GM23248 (cell line): ENCODE measurements at places on chromosomes 4 and X.

- no peak for DNase-seq
These were observed 221.5 kb upstream of the NDST4 start for GRCh38 chr4:115334736-115335411.

- no peak for DNase-seq
These were observed 1353.8 kb downstream of the C4orf33 start for GRCh38 chr4:130449741-130450140.

DNA sequence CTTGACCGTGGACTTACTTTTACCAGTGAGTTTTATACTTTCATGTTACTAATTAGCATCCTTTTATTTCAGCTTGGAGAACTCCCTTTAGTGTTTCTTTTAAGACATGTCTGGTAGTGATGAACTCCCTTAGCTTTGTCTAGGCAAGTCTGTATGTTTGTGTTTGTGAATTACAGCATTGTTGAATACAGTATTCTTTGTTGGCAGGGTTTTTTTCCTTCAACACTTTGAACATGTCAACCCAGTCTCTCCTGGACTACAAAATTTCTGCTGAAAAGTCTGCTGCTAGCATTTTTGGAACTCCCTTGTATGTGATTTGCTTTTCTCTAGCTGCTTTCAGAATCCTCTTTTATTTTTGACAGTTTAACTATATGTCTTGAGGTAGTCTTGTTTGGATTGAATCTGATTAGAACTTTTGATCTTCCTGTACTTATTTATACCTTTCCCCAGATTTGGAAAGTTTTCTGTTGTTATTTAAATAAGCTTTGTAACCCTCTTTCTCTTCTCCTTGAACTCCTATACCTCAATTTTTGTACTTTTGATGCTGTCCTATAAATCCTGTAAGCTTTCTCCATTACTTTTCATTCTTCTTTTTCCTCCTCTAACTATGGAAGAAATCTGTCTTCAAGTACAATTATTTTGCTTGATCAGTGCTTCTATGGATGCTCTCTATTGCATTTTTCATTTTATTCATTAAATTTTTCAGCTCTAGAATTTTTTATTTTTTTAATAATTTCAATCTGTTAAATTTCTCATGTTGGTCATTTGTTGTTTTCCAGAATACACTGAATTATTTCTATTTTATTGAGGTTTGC, 14.1 kb downstream of the PAPSS1 start:
- no peak for DNase-seq

GRCh38 chrX:109760209-109760921, 27.3 kb upstream of the ACSL4 start:
- no peak for DNase-seq

DNA sequence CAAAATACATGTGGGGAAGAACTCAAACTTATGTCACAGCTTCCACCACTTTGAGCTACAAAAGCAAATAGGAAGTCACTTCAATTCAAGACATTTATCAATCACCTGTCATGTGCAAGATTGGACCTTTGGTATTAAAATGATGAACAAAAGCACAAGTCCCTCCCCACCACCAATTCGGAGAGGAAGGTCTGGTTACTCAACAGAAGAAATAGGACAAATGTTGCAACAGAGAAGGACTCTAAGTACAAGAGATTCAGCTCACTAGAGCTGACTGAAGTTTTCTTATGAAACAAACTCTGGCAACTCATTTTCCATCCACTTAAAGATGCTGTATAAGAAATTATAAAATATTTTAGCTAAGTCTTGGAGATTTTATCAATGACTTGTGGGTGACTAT, 16.0 kb upstream of the MMRN1 start:
- peak; percentile 3 for DNase-seq

DNA sequence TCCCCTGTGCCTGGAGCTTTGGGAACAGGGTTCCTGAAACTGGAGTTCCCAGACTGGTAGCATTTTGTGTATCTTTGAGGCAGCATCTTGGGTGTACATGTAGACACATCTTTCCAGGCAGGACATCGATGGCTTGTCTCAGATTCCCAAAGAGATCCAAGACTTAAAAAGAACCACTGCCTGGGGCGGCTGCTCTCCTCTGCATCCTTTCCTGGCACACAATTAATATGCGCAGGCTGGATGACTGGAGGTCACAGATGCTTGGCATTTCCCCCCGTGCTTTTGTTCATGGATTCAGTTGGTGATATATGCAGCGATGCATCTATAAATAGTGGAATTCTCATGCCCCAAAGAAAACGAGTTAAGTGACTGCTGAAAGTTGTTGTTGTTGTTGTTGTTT, 80.5 kb downstream of the CLDN34 start:
- DNase-seq, result peak; percentile 14

- no peak for DNase-seq
These were observed 200.3 kb upstream of the BCOR start for GRCh38 chrX:40298069-40298468.

GRCh38 chr4:123825596-123826291, 429.1 kb downstream of the SPRY1 start:
- peak; percentile 68 for DNase-seq

- DNase-seq, result peak; percentile 46
These were observed 32.7 kb upstream of the LIMCH1 start for GRCh38 chr4:41505161-41505661.

DNA sequence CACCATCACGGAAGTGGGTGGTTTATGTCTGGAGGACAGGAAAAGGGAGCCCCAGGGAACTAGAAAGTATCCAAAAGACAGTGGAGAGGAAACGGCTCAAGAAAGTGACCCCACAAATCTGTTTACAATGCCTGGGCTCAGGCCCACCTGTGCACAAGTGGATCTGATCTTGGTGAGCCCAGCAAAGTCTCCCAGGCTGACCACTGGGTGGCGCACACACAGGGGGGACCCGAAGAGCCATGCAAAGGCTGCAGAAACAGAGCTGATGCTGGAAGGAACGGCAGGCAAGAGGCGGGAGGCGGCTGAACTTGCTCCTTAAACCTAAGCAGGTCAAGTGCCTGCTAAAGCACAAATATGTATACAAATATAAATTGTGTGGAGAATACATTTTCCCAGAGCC, 9.6 kb downstream of the HAUS7 start:
- peak; percentile 56 for DNase-seq

- DNase-seq, result no peak
These were observed 328.6 kb upstream of the NR3C2 start for GRCh38 chr4:148770848-148771247.

DNA sequence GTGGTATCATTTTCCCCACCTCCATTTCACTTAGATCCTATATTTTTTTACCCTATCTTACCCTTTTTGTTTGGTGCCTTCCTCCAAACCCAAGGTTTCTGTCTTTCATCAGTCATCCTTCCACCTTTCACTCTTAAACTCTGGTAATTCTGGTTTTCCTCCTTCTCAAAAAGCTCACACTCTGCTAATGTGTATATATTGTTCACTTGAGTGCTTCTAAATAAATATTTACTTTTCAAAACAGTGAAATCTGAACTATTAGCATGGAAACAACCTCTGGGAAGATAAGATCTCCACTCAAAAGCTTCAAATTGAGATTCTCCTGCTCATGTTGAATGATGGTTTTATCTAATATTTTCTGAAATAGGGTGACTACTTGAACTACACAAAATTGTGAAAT, 21.5 kb downstream of the XIAP start:
- no peak for DNase-seq

DNA sequence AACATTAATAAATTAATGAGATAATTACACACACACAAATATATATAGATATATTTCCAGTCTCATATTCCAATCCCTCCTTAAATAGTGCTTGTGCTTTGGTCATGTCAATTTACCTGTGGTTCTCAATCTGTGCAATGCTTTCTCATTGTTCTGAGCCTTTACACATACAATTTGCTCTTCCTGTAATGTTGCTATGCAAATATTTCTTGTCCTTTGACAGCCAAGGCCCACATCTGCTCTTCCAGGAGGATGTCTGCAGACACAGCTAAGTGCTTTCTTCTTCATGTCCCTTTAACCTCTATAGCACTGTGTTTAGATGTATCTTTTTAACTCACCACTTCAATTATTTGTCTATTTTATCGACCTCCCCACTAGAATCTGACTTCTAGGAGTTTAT, 67.3 kb upstream of the RAPGEF2 start:
- DNase-seq, result no peak

GRCh38 chr4:11451716-11452115, 23.0 kb upstream of the HS3ST1 start:
- no peak for DNase-seq

DNA sequence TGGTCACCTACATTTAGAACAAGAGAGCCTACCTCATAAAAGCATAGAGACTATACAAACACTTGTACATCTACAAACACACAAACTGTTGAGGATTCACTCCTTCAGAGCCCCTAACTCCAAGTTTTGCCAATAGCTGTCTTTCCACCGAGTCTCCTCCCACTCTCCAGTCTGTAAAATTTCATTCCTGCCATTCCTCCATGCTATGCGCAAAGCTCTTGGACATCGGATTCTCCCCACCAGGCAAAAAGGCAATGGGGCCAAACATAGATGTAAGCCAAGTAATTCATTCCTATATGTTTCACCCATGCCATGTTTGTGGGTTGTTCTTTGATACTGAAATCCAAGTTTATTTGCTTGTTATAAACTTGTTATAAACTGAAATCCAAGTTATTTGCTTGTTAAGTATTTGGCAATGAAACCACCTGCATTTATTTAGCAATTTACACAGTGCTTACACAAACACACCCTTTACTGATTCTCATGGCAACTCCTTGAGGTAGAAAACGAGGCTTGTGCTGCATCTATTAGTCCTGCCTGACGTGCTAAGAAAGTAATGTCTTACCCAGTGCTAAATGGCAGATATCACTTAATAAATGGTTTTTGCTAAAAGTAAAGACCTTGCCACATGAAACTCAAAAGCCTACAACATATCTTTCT, 91.1 kb downstream of the SCFD2 start:
- DNase-seq, result no peak

DNA sequence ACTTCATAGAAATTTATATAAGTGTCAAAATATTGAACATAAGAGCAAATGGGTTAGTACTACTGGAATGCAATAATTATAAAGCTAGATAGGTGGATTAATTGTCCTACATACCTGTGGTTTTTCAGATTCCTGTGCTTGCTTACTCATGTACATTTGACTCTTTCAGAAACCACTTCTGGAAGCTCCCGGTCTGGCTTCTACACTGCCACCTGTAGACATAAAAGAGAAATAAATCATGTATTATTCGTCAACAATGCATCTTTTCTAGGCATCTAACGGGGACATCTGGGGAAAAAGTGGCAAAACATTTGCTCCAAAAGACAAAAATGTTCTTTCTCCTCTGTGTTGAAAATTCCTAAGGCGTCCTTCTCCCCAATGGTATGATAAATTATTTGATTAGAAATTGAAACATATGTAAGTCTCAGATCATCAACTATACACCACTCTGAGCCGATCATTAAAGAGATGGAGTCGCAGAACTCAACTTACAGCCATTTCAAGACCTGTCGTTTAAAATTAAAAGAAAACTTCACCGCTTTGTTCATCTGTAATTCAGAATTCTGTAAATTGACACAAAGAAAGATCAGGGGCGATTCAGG, 648.7 kb upstream of the DIPK2B start:
- DNase-seq, result peak; percentile 80

DNA sequence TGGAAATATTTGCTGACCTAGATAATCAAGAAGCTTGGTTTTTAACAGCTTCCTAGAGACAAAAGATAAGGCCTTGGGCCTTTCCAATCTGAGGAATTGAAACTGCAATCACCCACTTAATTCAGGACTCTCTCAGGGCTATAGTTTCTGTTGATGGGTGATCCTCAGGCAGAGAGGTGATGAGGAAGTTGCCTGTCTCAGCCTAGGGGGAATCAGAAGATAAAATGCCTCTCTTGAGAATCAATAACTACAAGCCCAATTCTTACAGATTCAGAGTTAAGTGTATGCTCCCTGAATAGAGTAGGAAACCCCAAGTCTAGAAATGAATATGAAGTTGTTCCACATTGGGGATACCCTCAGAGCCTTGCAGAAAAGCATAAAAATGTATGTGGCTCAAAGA, 45.5 kb downstream of the NFKB1 start:
- DNase-seq, result no peak

GRCh38 chr4:139552517-139553307, 3.3 kb downstream of the SETD7 start:
- peak; percentile 85 for DNase-seq

DNA sequence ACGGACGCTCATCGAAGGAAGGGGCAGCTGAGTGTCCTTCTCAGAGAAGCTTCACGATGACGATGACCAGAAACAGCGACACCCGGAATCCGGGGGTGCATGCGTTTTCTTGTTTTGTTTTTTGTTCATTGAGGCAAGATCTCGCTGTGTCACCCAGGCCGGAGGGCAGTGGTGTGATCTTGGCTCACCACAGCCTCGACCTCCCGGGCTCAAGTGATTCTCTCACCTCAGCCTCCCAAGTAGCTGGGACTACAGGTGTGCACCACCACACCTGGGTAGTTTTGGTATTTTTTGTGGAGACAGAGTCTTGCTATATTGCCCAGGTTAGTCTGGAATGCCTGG, 19.8 kb downstream of the DGKQ start:
- DNase-seq, result no peak

DNA sequence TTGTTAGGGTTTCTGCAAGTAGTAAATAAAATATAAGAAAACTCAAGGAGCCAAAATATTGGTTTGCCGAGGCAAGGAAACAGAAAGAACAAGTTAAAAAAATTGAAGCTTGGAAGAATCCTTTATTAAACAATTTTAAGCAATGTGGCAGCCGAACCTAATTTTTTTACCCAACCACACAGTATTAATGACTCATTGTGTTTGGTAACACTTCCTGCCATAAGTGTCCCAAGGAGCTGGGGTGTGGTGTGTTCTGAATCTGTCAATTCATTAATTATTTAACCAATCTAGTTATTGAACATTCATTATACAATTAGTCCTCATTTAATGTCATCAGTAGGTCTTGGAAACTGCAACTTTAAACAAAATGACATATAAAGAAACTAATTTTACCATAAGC, 19.3 kb upstream of the CPE start:
- DNase-seq, result peak; percentile 83

DNA sequence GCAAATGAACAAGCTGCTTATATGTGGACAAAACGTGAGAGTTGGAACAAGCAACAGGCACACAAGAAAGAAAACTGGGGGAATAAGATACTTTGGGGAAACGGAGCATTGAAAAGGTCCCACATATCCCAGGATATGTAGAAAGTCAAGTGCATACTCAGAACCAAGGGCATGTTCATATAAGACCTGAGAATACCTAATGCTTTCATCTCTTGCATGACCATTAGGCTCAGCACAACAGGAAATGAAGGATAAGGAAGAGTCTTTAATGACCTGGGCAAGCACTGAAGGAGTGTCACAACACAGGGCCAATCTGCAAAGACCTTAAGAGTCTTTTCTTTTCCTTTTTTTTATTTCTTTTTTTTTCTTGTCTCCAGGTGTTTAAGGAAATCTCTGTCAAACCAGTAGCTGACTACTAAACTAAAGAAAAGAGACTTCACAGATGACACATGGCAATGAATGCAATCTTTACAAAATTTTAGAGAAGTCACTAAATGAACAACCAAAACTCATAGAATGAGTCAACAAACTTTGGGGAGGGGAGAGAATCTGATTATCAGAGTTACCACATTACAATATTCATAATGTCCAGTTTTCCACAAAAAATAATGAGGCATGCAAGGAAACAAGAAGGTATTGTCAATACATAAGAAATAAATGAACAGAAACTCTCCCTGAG, 67.9 kb upstream of the STK26 start:
- DNase-seq, result no peak
